ENCODE measurements at places on chromosomes 2 and 18. TPM values are rescaled to one million over a fixed set of nuclear protein-coding genes. Genes with fewer than 3 reads are reported as not detected.

DNA sequence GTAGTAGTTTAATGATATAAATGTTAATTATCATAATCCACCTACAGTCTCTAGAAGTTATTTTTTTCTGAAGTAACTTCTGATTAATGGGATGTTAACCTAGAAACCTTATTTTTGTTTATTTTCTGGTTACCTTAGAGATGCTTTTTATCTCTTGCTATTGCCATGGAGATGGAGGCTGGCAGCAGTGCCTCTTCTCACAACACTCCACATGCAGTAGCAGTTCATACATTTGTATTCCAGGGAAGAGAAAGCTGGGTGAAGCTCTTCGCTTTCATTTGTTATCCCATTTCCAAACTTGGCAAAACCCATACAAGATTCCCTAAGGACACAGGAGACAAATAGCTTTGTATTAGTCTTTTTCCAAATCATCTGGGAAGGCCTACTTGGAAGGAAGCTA is 1794.1 kb upstream of the LRRTM1 start:
- no peak for DNase-seq

DNA sequence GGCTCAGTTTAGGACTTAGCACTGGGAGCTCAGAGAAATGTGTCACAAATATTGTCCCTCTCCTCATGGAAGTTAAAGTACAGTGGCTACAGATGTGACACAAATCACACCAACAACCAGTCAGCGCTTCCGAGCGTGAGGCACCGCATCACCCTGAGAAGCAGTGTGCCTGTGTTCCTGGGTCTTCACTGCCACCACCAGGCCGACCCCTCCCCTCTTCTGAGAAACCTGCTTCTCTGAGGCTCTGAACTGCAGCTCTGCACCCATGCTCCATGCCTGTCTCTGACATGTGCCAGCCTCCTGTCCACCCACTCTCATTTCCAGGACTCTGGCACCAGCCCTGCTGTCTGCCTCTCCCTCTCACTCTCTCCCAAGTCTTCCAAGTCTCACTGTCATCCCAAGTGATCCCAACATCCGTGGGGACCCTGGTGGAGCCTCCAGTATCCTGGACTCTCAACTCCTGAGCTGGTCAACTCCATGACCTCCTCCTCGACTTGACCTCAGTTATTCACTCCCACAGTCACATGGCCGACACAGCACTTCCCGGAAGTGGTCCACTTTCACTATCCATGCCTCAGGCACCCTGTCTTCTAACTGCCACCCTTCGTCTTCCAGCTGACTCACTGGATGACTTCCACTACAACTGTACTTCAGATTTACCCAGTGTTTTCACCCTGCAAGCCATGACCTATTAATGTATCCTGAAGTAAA is 73.5 kb downstream of the FBXO15 start:
- no peak for DNase-seq

The TSPYL6 gene
- total RNA-seq: 0.21 TPM

- no peak for DNase-seq
These were observed 368.9 kb upstream of the HS6ST1 start for GRCh38 chr2:128687565-128687964.

- no peak for DNase-seq
These were observed 69.8 kb upstream of the EPB41L5 start for GRCh38 chr2:119943058-119943457.

DNA sequence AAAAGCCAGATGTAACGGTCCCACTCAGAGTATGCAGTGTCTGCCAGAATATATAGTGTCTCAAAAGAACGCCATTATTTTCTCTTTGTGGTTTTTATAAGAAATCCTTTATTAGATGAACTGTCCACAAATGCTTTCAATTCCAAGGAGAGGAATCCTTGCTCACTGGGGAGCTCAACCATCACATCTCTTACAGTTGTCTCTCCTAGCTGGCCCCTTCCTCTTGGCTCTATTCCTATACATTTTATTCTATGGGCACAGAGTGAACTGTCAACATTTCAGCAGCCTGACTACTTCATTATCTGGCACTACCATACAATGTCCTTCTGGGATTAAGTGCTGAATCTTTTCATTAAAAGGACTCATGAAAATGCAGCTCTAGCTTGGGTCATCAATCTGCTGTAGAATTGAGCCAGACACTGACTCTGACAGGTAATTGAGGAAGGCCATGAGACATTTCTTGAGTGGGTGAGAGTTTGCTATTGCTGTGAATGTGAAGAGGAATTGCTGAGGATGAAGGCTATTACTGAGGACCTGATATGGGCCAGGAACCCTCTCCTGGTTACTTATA is 96.5 kb upstream of the THOC1 start:
- DNase-seq: no peak

GRCh38 chr2:18603854-18604530 is 14.6 kb upstream of the NT5C1B start:
- DNase-seq: no peak

- no peak for DNase-seq
These were observed 65.3 kb downstream of the ZC3H6 start for GRCh38 chr2:112340475-112341267.

The GAREM2 gene
- total RNA-seq: 1.5 TPM

The DCAF17 gene
- 22.4 TPM for total RNA-seq

The VSNL1 gene
- total RNA-seq: 0.63 TPM

All from tibial nerve (tissue), 4 donors.